Activated T-cell treated with anti-CD3 and anti-CD28 coated beads, Interleukin-2, amount 50 U/mL, for 4 hours (primary cell): ENCODE measurements at places on chromosomes 7 and 10. TPM values are rescaled to one million over a fixed set of nuclear protein-coding genes. Genes with fewer than 3 reads are reported as not detected.

The PODXL gene
- total RNA-seq, result 1.1 TPM

DNA sequence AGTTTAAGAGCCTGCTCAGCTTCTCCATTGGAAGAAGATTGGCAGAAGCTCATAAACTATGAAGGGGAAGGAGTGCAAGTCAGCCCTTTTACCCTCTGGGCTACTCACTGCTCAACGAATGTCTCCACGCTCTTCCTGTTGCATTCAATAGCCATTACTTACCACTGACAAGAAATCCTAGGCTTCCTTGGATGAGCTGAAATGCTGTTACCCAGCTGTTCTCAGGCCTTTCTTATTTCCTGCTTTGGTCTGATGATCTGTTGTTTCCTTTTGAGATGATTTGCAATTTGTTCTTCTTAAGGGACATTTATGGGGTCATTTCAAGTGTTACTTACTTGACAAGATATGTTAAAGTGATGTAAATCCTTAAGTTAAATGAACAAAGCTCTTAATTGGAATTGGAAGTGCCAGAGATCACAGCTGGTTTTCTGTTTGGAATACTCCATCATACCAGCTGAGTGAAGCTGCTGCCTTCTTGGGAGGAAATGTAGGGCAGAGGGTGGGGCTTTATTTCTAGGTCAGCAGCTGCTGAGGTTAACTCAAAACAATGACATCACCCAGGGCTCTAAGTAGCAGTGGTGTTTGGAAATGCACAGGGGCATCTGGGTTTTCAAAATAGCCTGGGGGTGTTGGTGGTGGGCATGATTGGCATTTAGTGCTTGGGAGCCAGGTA, 170.0 kb downstream of the PRKCQ start:
- peak; percentile 18 for DNase-seq

- DNase-seq, result no peak
Measured at GRCh38 chr7:147298611-147299043, 1182.0 kb downstream of the CNTNAP2 start.

DNA sequence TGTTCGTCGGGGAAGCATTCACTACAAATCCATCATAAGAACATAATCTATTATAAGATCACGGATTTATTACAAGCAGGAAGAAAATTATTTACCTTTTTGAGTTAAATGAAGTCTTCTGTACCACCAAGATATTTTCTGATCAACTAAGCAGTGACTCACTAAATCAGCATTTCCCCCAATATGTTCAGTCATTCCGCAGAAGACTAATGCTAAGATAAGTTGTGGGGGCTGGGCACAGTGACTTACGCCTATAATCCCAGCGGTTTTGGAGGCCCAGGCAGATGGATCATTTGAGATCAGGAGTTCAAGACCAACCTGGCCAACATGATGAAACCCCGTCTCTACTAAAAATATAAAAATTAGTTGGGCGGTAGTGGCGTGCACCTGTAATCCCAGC, 144.2 kb upstream of the EGR2 start:
- no peak for DNase-seq
